ENCODE measurements at places on chromosomes 6 and 20.

DNA sequence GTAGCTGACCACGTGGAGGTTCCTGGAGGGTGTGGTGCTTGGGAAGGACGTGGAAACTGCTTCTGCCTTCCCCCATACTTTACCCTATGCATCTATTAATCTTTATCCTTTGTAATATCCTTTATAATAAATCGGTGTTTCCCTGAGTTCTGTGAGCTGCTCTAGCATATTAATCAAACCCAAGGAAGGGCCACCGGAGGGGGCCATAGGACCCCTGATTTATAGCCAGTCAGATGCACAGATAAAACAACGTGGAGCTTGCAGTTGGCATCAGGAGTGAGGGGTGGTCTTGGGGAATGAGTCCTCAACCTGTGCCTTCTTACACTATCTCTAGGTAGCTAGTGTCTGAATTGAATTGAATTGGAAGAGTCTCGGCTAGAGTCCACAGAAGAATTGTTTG lies 36.5 kb upstream of the TFAP2A start:
- no peak for DNase-seq

DNA sequence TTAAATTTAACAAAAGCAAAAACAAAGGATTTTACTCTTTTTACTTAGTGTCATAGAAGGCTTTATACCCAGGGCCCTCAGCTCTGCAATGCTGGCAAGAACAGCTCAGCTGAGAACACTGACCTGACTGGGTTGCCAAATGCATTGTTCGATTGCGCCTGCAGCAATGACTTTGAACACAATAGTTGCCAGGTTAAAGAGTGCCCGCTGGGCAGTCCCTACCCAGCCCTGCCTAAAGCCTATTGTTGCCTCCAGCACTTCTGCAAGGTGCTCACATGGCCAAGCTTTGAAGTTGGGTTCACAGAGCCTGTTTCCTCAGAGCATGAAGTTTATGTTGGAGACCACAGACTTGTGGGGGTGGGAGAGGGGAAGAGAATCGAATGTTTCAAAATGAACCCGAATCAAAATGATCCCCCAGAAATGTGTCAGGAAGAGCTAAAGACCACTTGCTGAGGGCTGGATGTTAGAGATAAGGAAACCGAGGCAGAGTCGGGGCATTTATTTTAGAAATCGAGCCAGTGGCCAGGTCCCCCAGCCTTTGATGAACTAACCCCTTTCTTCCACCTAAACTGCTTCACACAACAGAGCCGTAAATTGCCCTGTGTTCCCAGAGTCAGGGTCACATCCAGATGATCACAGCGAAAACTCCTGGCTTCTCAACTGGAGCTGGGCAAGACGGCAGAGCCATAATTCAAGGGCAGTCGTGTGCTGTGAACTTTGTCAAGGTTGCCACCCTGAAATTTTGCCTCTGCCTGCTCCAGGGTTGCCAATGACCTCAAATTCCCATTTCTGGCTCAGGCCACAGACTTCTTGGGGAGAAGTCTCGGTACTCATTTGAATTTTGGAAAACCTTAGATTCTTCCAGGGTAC lies 55.0 kb downstream of the FOXA2 start:
- no peak for DNase-seq

DNA sequence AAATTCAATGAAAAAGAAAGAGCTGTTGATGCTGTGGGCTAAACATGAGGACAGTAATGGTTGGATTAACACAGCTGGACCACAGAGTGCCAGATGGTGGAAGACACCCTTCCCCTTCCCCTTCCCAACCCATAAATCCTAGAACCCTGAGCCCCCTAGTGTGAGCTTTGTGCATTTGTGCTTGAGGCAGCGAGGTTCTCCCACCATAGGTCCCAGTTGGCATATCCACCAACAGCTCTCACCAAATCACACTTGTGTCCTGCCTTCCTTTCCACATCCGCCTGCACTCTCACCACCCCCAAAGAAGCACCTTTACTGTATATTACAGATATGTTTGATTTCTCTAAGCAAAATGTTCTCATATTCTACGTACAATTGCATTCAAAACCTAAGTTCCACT lies 32.8 kb upstream of the HBS1L start:
- no peak for DNase-seq

DNA sequence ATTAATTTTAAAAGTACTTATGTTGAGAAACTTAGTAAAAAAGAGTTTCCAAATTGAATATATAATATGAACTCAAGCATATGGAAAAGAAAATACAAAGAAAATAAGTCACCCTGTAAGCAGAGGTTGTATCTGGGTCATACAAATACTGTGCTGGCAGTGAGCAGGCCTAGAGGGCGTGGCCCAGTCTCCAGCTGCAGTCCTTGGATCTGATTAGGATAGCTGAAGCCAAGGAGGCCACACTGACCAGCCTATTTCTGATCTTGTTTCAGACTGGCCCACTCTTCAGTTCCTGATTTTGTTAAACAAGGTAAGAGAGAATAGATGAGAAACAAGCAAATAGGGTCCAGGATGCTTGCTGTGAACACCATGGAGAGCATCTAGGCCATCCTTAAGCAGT lies 228.8 kb downstream of the EPM2A start:
- no peak for DNase-seq

DNA sequence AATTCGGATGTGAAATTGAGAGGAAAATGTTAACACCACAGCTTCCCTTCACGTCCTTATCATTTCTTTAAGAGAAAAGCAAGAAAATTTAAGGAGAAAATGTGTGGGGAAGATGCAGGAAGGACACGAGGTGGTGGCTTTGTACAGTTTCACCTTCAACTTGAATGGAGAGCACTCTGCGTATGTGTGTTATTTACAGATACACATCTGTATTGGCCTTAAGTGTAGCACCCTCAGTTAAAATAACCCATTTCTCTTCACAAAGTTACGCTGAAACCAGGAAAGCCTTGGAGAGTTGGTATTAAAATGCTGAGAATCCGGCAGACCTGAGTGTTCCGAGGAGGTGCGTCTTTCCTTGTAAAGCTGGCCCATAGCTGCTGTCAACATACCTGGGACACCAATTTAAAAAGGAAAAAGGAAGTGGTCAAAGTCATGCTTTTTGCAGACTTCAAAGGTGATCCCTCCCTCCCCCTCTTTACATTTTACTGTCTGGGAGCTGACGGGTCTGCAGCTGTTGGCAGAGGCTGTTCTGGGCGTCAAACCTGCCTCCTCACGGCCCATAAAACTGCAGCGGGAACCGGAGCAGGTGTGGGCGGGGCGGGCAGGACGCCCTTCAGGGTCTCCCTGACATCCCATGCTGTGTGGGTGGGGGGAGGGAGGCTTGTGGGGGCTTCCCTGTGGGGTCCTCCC lies 61.3 kb upstream of the TBXT start:
- no peak for DNase-seq

Measured in stimulated activated CD4-positive, alpha-beta T cell treated with anti-CD3 and anti-CD28 coated beads, Interleukin-1b, Interleukin-23, amount 100 ng/mL, for 4 hours (primary cell).